ENCODE measurements at places on chromosomes 16 and 17. TPM values are rescaled to one million over a fixed set of nuclear protein-coding genes. Genes with fewer than 3 reads are reported as not detected.

- DNase-seq: no peak
Observed at GRCh38 chr17:55817397-55817709, 66.5 kb downstream of the PCTP start.

GRCh38 chr16:9706217-9706836 is 475.9 kb downstream of the GRIN2A start:
- DNase-seq: no peak

Gene KIF2B
- total RNA-seq: not detected

- no peak for DNase-seq
Observed at GRCh38 chr16:63539276-63539675, 1503.0 kb upstream of the CDH8 start.

GRCh38 chr17:3978421-3979289 is 14.4 kb upstream of the ATP2A3 start:
- DNase-seq: no peak

DNA sequence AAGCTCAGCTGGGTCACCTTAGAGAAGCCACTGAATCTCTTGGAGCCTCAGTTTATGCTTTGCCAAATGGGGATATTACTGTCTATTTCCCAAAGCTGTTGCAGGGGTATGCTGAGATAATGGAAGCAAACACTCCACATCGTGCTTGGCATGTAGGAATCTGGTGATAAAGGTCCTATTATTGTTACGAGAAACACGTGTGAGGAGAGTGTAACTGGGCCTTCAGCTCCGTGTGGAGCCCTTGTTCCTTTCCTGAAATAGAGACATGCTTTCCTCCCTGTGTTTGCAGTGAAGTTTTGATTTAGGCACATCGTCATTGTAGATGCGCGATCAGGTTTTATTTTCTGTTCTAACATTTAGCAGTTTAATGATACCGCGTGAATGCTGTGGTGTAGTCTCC is 292.4 kb downstream of the CPPED1 start:
- no peak for DNase-seq

DNA sequence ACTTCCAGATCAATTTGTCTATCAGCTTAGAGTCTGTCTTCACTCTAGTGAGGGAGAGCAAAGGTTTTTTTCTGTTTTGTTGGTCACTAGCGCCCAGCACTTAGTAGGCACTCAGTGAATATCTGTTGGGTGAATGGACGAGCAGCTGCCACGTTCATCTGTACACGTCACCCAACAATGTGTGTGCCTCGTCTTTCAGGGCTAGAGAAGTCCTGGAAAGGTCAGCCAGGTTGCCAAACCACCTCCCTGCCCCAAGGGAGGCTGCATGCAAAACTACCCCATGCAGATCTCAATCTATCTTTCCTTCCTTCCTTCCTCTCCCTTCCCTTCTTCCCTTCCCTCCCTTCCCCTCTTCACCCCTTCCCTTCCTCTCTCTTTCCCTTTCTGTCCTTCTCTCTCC is 340.9 kb downstream of the SOX9 start:
- no peak for DNase-seq

- DNase-seq: no peak
Observed at GRCh38 chr16:85231959-85232358, 119.7 kb upstream of the CIBAR2 start.
